ENCODE measurements at places on chromosomes 7 and 10.

GRCh38 chr10:78524342-78524741, 490.7 kb downstream of the RPS24 start:
- no peak for DNase-seq

DNA sequence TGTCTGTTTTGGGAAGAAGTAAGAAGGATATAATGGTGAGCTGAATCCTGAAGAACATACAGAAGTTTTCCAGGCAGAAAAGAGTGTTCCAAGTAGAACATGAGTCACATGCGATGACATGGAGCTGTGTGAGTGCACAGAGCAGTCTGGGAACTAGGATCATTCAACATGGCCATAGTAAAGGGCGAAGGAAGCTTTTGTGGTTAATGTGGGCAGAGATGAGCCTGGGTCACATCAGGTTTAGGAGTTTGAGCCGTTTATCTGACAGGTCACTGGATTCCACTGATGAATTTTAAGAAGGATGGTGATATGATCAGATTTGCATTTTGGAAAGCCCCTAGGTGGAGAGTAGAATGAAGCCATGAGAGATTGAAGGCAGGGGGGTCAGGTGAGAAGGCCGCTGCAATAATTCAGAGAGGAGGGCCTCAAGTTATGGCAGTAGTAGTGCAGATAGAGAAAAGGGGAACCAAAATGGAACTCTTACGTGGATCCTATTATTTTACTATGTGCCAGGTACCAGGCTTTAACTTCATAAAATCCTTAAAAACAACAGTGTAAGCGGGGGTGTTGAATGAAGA, 171.3 kb downstream of the RNLS start:
- DNase-seq: no peak

- DNase-seq: no peak
Measured at GRCh38 chr10:88100281-88100680, 236.9 kb downstream of the PTEN start.

DNA sequence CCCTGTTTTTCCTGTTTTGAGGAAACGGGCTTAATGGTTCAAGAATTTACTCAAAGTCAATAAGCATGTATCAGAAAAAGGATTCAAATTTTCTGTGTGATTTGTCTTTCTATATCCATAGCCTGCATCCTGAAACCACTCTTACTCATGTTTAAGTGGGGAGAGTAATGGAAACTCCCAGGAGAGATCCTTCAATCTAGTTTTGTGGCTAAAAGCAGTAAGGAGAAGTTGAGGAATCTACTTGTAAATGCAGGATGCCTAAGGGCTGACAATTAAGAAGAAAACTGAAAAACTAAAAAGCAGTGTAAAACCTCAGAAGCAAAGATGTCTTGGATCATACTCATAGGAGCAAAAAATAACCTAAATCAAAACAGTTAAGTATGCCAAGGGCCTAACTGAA, 68.1 kb upstream of the GRID1 start:
- no peak for DNase-seq

DNA sequence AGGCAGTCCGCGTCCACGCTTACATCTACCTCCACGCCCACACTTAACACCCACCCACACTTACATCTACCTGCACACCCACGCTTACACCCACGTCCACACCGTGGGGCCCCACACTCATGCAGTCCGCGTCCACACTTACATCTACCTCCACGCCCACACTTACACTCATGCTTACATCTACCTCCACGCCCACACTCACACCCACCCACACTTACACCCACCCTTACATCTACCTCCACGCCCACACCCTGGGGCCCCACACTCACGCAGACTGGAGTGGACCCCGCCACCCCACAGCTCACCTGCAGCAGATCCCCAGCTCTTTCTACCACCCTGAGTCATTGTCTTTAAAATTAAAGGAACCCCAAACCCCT, 32.4 kb upstream of the PWWP2B start:
- DNase-seq: no peak

DNA sequence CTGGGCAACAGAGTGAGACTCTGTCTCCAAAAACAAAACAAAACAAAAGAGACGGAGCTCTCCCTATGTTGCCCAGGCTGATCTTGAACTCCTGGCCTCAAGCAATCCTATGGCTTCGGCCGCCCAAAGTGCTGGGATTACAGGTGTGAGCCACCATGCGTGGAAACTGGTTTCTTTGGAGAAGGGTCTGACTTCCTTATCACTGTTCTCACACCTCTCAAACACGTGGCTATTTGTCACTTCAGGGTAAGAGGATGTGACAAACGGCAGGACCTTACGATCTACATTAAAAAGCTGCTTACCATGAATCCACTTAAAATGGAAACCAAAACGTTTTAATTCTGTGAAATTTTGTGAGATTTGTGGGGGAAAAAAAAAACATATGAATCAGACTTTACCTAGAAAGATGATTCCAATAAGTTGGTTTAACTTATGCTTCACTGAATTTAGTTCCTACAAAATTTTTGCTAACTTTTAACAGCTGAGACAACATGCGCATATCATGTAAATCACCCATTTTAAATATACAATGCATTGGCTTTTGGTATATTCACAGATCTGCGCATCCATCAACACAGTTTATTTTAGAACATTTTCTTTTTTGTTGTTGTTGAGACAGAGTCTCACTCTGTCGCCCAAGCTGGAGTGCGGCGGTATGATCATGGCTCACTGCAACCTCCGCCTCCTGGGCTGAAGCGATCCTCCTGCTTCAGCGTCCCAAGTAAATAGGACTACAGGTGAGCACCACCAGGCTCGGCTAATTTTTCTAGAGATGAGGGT, 18.7 kb upstream of the FOXK1 start:
- no peak for DNase-seq

DNA sequence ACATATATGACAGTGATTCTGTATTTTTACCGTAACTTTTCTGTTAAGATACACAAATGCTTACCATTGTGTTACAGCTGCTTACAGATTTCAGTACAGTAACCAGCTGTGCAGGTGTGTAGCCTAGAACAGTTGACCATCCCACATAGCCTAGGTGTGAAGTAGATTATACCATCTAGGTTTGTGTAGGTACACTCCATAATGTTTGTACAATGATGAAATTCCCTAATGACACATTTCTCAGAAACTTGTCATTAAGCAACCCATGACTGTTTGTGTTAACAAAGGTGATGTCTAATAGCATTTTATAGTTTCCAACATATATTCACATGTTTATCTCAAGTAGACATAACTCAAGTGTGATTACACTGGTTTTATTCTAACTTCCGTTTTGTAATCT, 218.5 kb downstream of the PLXDC2 start:
- DNase-seq: no peak

DNA sequence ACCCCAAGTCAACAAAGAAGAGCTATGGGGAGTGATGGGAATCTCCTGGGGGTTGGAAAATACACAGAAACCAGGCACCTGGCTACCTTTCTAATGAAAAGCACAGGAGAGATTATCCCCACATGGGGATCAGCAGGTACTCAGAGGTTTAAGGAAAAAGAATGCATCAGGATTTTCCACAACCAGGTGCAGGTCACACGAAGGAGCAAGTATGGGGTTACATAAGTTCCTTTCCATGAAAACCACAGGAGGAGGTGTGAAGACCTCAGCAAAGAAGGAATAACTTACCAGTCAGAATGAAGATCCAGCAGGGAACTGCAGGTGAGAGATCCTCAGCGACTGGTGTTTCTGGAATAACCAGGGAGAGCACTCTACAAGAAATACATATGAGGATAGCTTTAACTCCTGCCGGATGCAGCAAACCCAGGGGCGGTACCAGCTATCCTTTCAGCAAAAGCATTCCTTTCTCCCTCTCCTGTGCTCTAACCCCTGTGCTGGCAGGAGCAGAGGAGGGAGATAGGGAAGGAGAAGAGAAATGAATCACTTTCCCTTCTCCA, 116.7 kb upstream of the TMEM106B start:
- peak; percentile 44 for DNase-seq

DNA sequence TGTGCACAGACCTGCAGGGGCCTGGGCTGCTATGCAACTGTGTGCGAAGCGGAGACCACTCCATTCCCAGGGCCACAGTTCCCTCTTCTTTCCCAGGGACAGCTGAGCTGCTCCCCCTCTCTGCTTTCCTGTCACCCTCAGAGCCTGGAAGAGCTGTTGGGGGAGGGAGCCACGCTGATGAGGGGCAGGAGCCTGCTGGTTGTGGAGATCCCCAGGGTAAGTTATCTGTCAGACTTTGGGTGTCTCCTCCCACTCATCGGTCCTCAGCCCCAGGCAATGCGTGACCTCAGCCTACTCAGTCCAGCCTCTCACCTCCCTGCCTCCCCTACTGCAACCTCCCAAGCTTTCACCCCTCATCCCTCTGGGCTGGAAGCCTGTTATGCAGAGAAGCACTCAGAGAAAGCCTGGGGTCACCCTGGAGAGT, 53.5 kb downstream of the ZNF467 start:
- DNase-seq: peak; percentile 65

DNA sequence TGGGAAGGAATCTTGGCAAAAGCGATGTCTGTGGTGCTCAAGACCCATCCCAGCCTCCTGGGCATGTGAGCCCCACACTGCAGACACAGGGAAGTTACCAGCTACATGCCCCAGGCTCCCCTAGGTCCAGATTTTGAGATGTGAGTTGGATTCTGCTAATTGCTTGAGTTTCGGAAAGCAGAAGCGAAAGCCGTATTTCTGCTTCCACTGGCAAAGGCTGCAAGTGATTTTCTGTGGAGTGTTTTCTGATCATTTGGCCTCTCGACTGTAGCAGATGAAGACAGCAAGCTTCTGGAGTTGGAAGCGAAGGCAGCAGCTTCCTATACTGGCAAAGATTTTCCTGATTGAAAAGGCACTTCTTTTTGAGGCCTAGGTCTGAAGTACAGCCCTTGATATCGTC, 29.6 kb downstream of the ANKRD16 start:
- no peak for DNase-seq

DNA sequence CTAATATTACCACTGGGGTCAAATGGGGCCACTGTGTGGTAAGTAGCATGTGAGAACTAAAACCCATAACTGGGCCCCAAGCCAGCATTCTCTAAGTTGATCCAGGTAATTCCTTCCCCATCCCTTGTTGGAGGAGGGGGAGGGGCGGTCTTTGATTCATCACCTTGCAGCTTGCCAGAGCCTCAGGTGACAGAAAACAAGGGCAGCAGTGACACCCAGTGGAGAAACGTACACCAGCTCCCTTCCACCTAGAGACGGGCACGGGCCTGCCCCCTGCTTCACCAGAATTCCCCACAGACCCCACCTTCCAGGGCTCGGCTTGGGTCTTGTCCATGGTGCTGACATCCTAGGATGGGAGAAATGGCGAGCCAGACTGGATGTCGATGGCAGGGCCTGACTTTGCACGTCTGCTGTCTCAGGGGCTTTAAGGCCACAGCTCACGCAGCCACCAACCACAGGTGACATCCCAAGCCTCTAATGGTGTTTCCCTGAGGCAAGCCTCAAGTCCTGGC, 102.0 kb downstream of the STRA8 start:
- peak; percentile 99 for DNase-seq

DNA sequence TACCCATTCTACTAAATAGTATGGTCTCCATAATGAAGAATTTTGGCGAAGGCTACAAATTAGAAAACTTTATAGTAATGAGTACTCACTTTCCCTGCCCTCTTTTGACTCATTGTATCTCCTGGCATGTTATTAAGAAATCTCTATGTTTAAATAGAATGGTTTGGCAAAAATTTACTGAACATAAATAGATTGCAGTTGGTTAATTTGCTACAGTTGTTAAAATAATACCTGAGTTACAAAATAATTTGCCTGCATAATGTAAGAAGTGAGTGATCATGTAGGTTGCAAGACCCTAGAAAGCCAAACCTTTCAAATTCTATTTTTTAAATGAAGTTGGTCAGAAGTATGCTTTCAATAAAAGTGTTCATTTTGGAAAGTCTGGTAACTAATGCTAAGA, 176.8 kb upstream of the AHR start:
- DNase-seq: no peak

DNA sequence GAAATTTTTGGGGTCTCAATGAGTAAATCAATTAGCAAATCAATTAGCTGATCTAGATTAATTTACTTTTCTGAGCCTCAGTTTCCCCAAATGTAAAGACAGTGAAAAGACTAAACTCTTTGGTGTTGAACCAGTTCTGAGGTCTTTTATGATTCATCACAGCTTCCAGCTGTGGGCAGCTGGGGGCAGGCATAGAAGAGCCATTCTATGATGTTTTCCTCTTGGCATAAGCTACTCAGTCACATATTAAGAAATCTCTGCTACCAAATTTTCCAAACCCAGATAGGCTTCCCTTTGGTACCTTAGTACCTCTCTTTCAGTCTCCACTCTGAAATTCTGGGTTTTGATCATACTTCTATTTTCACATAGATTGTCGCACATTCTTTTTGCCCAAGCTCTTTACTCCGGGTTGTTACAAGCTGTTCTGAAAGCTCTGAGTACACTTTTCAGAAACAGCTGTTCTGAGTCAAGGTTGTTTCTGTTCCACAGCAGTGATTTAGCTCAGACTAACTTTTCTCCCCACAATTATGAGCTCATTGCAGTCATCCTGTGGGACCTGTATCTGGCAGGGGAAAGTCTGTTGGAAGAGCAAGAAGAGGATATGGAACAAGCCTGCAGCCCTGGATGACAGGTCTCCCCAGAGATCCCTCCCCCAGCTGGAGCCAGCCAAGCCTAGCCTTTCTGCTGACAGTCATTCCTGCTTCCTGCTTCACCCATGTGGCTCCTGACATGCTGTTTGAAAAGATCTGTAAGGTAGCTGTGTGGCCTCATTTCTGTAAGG, 599.6 kb upstream of the GHITM start:
- DNase-seq: peak; percentile 21

- no peak for DNase-seq
Measured at GRCh38 chr10:117790179-117790578, 247.6 kb downstream of the EMX2 start.

- no peak for DNase-seq
Measured at GRCh38 chr10:119368991-119369869, 161.9 kb downstream of the GRK5 start.

DNA sequence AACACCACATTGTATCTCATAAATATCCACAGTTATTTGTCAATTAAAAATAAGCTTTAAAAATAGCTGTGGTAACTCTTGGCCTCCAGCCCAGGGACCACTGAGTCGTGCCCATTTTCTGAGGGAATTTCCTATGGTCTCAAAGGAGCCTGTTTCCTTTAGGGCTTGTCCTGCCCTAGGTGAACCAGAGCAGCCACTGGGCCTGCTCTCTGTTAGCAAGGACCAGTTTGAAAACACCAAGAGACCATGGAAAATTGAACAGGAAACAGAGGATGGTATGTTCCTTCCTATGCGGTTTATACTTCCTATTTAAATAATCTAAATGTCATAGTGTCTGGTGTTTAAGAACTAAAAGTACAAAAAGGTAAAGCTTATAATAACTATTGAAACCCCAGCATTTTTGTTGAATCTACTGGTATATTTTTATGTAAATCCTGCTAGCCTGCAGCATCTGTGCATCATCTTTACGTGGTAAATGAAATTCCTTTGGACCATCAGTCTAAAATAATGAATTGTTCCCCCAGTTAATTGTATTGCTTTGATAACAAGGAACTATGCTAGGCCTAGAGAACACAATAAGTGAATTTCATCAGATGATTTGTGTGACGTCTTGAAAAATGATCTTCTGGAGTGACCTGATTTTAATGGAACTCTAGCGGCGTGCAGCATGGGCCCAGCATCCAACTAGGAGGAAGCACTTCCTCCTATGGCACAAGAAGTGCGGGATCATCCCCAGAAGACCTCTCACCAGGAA, 333.7 kb downstream of the GFRA1 start:
- no peak for DNase-seq

- no peak for DNase-seq
Measured at GRCh38 chr7:2838873-2839578, 5.1 kb downstream of the GNA12 start.

- DNase-seq: no peak
Measured at GRCh38 chr7:1151156-1151555, 8.8 kb downstream of the ZFAND2A start.

All from ELF-1 (cell line).